Camera-type eye (tissue), 1 donor: ENCODE measurements at places on chromosomes 7 and 10. TPM values are rescaled to one million over a fixed set of nuclear protein-coding genes. Genes with fewer than 3 reads are reported as not detected.

The ADAP1 gene
- total RNA-seq: 11.3 TPM

The FAM180A gene
- total RNA-seq: 3.6 TPM

The TMEM176A gene
- 15.6 TPM for total RNA-seq

The WNT8B gene
- total RNA-seq: 0.16 TPM

The CDK1 gene
- total RNA-seq: 40.9 TPM

The AKR1B15 gene
- total RNA-seq: not detected

The PTPN20 gene
- 10.0 TPM for total RNA-seq

The SLC13A4 gene
- total RNA-seq: 0.60 TPM

The MTERF1 gene
- 24.0 TPM for total RNA-seq

The CYP3A7 gene
- total RNA-seq: not detected

The TUBB8 gene
- not detected for total RNA-seq

The CDK14 gene
- total RNA-seq: 88.5 TPM

The CALHM2 gene
- 12.4 TPM for total RNA-seq

The CAMK2B gene
- 39.1 TPM for total RNA-seq

The CHST3 gene
- total RNA-seq: 28.3 TPM

The FRAT1 gene
- 9.0 TPM for total RNA-seq

The DNAJB6 gene
- 145 TPM for total RNA-seq

The TRIM8 gene
- 105 TPM for total RNA-seq

The ASB10 gene
- 0.44 TPM for total RNA-seq

The OR9A2 gene
- total RNA-seq: not detected

The PAOX gene
- total RNA-seq: 10.3 TPM

The HDAC9 gene
- total RNA-seq: 138 TPM

The BLNK gene
- 3.8 TPM for total RNA-seq

The UNCX gene
- total RNA-seq: 1.3 TPM

The OR2A12 gene
- not detected for total RNA-seq

The PHYHIPL gene
- 46.2 TPM for total RNA-seq

The CPA2 gene
- total RNA-seq: not detected

The ZNF37A gene
- 42.6 TPM for total RNA-seq

The SORBS1 gene
- 72.9 TPM for total RNA-seq
